ENCODE measurements at places on chromosomes 12 and 14.

DNA sequence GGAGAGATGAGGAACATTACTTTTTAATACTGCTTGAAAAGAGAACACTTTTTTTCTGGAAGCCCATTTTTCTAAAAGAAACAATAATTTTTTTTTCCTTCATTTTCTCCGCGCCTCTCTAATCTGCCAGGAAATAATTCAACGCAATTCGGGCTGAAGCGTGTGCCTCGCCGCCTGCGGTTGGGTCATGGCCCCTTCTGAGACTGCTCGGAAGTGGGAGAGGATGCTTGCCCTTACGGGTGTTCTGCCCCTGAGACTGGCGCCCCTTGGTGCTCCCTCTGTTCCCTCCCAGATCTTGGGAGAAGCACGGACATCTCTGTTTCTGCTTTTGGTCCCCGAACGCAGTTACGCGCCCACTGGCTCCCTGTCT is 332 bp upstream of the TBC1D30 start:
- no peak for DNase-seq

DNA sequence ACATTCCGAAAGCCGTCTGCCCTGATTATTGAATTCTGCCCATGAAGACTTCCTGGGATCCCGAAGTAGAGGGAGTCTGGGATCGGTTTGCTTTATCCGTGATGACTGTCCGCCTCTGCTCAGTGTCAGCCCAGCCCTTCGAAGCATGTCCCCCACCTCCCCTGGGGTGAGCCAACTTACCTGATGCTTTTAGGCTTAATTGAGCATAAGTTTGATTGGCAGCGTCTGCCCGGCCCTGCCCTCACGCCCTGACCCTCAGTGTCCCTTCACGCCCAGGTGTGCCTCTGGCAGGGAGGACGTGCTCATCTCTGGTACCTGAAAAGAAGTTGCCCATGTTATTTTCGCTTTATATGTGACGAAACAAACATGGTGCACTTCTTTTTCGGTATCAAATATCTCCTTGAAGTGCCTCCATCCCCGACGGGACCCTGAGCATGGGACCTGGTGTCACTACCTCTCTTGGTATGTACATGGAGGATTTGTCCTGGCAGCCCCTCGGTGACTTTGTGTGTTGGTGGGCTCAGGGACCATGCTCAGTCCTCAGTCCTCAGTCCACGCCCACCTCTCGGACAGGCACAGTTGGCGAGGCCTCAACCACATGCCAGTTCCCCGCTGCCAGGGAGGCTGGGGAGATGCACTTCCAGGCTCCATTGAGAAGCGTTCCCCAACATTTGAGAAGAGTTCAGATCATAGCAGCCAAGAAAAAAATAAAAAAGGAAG is 130.1 kb upstream of the RTL1 start:
- DNase-seq, result no peak

GRCh38 chr14:100664841-100665510 is 61.7 kb upstream of the DLK1 start:
- no peak for DNase-seq

DNA sequence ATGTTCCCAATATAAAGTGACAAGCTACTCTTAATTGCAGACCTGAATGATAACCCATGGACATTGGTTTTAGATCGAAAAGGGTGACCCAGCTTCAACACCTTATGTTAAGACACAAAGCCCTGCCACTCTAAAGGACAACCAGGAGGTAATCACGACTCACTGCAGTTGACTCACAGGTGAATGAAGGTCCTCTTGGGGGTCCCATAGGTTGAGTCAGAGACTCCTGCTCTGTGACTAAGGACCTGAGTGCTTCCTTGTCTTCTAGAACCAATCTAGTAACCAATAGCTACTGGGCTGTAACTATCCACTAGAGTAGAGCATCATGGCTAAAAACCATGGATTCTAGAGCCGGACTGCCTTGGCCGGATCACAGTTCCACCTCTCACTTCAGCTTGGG is 73.8 kb downstream of the KCNK10 start:
- DNase-seq, result no peak

GRCh38 chr12:49843876-49844437 is 1.1 kb upstream of the BCDIN3D start:
- DNase-seq, result no peak

Measured in NCI-H2081 (cell line).